ENCODE measurements at places on chromosomes 4 and X.

DNA sequence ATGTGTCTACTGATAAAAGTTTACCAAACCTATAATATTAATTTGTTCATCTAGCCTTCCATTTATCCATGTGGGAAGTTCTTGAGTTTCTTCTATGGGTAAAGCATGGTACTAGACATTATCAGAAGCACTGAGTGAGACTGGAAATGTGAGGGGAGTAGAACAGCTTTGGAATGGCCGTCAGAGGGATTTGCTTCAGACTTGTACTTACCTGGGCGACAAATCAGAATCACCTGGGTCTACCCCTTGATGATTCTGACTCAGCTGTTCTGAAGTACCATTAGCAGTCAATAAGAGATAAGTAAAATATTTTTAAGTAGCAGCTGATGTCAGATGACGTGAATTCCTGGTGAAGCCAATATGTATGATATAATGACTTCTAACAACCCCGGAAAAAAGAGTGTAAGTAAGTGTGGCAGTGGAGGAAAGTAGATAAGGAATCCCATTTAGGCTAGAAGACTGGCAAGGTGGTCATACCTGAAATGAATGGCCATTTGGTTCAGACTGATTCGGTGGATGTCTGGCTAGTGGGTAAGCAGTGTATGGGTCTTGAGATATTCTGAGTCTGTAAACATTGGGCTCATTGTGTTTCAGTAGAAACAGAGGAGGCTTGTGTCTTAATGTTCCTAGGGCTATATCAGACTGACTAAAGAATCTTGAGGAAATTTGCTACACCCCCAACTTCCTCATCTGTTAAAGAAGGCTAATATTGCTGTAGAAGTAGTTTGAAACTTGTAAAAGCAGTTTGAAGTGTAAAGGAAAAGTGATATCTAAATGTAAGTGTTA lies 409.2 kb downstream of the NKX6-1 start:
- DNase-seq: no peak

DNA sequence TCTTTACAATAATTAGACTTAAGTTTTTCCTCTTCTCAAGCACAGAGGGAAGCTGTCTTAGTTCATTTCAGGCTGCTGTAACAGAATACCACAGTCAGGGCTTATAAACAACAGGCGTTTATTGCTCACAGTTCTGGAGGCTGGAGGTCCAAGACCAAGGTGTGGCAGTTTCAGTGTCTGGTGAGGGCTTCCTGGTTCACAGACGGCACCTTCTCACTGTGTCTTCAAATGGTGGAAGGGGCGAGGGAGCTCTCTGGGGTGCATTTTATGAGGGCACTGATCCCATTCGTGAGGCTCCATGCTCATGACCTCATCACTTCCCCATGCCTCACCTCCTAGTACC lies 115.7 kb upstream of the MXRA5 start:
- no peak for DNase-seq

DNA sequence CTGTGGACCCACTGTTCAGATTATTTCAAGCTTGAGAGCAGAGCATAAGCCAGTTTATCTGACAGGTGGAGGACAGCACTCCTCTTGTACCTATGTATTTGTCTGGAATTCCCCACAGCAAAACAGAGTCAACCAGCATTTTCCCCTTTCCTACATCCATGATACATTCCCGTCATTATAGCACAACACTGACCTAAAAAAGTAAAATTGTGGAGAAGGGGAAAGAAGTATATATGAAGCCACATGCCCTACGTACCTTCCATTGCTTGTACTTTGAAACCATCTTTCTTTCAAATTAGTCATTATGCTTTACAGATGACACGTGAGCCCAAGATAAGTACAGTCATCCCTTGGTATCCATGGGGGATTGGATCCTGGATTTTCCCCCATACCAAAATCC lies 73.3 kb downstream of the KLHL8 start:
- DNase-seq: no peak

- DNase-seq: no peak
Measured at GRCh38 chr4:19309378-19309777, 942.3 kb upstream of the SLIT2 start.

DNA sequence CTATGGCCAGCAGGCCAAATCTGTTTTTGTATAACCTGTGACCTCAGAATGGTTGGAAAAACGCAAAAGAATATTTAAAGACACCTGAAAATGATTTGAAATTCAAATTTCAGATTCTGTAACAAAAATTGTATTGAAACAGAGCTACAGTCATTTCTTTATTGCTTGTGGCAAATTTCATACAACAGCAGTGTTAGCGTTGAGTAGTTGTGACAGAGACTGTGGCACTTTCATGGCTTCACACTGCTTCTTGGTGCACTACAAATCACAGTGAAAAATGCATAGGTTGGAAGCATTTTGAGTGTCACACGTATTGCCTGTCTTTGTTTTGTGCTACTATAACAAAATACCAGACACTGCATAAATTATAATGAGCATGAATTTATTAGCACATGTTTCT lies 12.2 kb upstream of the PARM1 start:
- DNase-seq: no peak

DNA sequence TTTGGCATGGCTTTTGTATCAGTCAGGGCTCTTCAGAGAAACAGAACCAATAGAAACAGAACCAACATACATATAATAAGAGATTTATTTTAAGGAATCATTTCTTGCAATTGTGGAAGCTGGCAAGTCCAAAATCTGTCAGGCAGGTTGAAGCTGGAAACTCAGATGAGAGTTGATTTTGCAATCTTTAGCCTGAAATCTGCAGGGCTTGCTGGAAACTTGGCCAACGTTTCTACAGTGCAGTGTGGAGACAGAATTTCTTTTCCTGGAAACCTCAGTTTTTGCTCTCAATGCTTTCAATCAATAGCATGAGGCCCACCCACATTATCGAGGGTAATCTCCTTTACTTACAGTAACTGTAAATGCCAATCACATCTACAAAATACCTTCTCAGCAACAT lies 45.4 kb downstream of the COMMD8 start:
- no peak for DNase-seq

DNA sequence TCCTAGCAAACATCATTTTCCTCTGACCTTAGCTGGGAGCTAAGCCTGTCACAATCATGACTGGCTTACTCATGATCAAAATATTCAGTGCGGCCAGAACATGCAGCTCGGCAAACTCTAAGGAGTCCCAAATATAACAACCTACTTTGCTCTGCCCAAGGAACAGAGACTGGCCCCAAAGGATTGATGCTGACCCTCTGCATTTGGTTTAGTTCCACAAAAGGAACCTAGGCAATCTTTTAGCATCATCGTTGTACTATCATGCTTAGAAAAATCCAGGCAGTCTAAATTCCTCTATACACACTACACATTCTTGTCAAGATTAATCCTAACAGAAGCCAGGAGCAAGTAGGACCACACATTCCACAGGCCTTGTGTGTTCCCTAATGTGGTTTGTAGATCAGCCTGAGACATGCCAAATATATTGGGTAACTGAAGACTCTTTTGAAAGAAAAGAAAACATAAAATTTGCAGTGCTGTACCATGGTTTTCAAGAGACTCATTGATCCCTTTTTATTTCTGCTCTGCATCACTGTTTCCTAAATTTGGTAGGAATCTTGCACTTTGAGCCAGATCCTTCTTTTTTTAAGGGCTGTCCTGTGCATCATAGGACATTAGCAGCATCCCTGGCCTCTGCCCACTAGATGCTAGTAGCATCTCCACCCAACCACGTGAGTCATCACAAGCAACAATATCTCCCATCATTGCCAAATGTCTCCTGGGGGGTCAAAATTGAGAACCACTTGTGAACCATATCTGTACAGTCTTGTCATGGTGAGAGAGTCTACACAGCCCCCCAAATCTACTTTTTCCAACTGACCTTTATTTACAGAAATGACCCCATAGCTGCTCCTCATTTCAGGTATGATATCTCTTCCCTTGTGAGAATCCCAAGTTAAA lies 17.6 kb upstream of the CC2D2A start:
- no peak for DNase-seq

DNA sequence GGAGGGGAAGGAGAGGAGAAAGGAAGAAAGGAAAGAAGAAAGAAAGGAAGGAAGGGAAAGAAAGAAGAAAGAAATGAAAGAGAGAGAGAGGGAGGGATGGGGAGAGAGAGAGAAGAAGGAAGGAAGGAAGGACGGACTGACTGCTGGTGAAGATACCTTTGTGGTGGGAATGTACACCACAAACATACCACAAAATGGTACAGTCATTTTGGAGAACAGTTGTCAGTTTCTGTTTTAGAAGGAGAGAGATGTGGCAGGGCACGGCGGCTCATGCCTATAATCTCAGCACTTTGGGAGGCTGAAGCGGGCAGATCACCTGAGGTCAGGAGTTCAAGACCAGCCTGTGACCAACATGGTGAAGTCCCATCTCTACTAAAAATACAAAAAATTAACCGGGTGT lies 40.0 kb upstream of the SHISA3 start:
- DNase-seq: no peak

DNA sequence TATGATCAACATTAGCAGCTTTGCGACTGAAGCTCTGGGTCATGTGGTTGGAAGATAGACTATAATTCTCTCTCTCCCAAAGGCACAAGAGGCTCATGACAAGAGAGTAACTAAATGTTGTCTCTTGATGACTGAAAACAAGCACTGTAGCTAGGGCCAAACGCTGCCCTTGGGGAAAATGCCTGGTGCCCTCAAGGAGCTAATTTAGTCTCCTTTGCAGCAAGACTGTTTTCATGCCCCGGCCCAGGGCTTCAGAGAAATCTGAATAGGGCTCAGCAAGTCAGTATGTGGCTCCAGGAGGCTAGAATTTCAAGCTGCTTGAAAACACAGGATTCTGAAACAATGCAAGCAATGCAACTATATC lies 411.9 kb downstream of the GPAT3 start:
- DNase-seq: no peak

- no peak for DNase-seq
Measured at GRCh38 chr4:128228845-128229795, 58.5 kb downstream of the PGRMC2 start.

- no peak for DNase-seq
Measured at GRCh38 chrX:41435708-41436107, 11.4 kb upstream of the NYX start.

- no peak for DNase-seq
Measured at GRCh38 chr4:41881981-41882624, 53.1 kb upstream of the TMEM33 start.

GRCh38 chr4:112185334-112185733 lies 40.1 kb downstream of the FAM241A start:
- DNase-seq: no peak

GRCh38 chr4:54231768-54232688 lies 2.9 kb downstream of the PDGFRA start:
- no peak for DNase-seq

- DNase-seq: no peak
Measured at GRCh38 chr4:38004062-38004461, 43.9 kb downstream of the PTTG2 start.

GRCh38 chr4:157363360-157363759 lies 142.8 kb downstream of the GRIA2 start:
- no peak for DNase-seq

- no peak for DNase-seq
Measured at GRCh38 chrX:103626855-103627254, 1.9 kb upstream of the TCEAL1 start.

DNA sequence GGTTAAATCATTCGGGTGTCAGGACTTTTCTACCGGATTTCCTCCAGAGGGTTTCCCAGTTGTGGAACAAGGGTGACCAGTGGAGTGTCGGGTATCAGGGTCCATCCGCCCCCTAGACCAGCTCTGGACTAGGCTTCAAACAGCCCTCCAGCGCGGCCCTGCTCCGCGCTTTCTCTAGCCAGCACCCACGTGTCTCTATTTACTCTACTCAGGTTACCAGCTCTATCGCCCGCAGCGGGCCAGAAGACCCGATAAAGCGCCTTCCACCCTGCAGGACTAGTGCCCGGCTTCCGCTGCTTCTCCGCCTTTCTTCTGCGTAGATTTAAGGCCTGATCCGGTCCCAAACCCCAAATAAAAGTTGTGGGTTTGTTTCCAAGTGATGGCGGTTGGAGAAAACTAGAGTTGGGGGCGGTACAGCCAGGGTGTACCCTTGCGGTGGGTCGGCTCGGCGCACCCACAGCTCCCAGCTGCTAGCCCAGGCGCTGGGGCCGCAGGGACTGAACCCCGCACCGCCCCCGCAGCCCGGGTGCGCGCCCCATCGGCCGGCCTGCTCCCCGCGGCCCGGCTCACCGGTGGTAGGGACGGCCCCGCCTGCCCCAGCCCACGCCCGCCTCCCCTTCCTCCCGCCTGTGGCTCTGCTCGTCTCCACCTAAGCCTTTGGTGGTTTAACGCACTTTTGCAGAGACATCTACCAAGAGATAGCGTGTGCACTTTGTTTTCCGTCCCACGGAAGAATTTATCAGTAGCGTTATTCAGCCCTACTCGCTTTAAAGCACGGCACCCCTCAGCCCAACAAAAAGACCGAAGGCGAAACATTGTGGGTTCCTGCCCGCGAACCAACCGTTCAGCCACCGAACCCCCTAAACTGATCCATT lies 2.1 kb downstream of the LEF1 start:
- DNase-seq: no peak

DNA sequence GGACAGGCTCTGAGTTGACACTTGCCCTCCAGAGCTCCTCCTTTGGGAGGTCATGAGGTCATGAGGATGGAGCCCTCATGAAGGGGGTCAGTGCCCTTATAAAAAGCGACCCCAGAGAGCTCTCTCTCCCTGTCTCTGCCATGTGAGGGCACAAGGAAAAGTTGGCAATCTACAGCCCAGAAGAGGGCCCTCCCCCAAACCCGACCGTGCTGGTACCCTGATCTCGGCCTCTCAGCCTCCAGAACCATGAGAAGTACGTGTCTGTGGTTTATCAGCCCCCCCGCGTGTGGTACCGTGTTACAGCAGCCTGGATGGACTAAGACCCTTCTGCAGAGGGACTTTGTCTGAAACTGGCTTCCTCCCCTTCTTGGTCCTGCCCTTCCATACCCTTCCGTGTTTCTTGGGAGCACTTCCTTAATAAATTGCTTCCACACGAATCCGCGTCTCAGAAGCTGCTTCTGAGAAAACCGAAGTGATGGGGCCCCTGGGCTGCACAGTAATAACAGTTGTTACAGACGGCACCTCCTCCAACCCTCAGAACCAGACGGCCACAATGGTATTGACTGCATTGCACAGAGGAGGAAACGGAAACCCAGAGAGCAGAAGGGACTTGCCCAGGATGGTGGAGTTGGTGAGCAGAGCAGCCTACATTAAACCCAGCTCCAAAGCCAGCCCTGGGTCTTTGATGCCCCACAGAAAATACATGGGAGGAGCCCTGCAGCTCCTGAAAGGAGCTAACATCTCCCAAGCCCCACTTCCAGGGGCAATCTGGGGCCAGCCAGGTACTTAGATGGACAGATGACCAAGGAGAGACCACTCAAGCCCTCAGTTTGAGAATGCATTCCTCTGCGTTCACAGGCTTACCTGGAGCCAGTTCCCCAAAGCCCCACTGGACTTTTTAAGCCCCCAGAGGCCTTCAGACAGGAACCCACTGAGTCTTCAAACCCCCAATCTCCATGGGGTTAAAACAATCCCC lies 242.7 kb downstream of the BCOR start:
- peak; percentile 49 for DNase-seq

DNA sequence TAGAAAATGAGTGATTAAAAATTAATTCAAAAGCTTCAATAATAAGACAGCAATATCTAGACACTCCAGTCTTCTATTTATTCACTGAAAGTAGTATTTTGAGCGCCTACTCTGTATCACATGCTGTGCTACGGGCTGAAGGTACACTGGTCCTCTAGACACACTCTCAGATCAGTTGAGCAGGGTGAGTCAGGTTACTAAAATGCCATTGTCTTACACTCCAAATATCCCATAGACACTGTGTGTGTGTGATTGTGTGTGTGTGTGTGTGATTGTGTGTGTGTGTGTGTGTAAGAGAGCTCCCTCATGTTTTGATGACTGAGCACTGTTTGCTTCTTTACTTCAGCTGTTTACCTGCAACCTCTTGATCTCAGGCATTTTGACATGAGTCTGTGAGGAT lies 342.8 kb upstream of the BOD1L1 start:
- no peak for DNase-seq

Measured in stimulated activated CD8-positive, alpha-beta memory T cell treated with anti-CD3 and anti-CD28 coated beads, Interleukin-2, amount 100 ng/mL, for 1 hour (primary cell).